ENCODE measurements at places on chromosomes 3 and 15. TPM values are rescaled to one million over a fixed set of nuclear protein-coding genes. Genes with fewer than 3 reads are reported as not detected.

Gene STAC
- total RNA-seq = not detected

Gene GP9
- not detected for total RNA-seq

Gene SLC9C1
- total RNA-seq = 1.3 TPM

Gene PGBD4
- total RNA-seq = 2.0 TPM

Gene GXYLT2
- total RNA-seq = 37.3 TPM

Gene ETV5
- 22.8 TPM for total RNA-seq

Gene UPK1B
- 5.2 TPM for total RNA-seq

Gene PODXL2
- total RNA-seq = 2.9 TPM

Gene POMGNT2
- 28.0 TPM for total RNA-seq

Gene REC114
- total RNA-seq = not detected

Gene AMIGO3
- 1.1 TPM for total RNA-seq

Gene TIMP4
- total RNA-seq = 29.1 TPM

Gene GABRB3
- 12.9 TPM for total RNA-seq

Gene SLC6A6
- 85.9 TPM for total RNA-seq

Gene GALNT15
- total RNA-seq = 21.7 TPM

Gene A4GNT
- not detected for total RNA-seq

Gene SEMA3G
- total RNA-seq = 11.8 TPM

Gene CADPS
- total RNA-seq = 48.2 TPM

Gene RYR3
- total RNA-seq = 0.11 TPM

Gene LIPC
- total RNA-seq = 0.52 TPM
